ENCODE measurements at places on chromosomes 7 and 10.

GRCh38 chr10:5555021-5555510 is 30.3 kb downstream of the CALML3 start:
- no peak for DNase-seq

- no peak for DNase-seq
Observed at GRCh38 chr7:30871655-30872054, 40.0 kb upstream of the AQP1 start.

DNA sequence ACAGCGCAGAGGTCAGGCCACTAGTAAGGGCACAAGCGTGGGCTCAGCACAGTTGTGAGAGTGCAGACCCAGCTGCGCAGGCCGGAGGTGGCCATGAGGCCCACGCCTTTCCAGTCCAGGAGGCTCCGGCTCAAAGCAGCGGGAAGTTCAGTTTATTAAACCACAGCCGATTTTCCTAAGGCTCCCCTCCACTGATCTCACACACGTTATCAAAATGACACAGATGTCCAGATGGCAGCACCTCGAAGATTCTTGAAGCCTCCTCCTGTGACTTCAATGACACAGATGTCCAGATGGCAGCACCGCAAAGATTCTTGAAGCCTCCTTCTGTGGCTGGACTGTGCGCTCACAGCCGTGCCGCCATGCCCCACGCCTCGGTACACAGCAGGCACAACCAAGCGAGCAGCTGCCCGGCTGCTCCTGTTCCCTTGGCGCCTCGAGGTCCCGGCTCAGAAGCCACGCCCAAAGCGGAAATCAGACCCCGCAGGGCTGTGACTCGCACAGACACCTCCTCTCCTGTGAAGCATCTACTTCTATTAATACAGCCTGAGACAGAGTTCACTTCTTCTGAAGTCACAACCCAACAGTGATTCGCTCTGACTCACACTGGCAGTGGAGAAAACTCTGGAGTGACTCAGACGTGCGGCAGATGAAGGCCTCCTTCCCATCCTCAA is 122.7 kb downstream of the MAD1L1 start:
- DNase-seq, result peak; percentile 95

- no peak for DNase-seq
Observed at GRCh38 chr10:28470873-28471651, 61.9 kb upstream of the WAC start.

DNA sequence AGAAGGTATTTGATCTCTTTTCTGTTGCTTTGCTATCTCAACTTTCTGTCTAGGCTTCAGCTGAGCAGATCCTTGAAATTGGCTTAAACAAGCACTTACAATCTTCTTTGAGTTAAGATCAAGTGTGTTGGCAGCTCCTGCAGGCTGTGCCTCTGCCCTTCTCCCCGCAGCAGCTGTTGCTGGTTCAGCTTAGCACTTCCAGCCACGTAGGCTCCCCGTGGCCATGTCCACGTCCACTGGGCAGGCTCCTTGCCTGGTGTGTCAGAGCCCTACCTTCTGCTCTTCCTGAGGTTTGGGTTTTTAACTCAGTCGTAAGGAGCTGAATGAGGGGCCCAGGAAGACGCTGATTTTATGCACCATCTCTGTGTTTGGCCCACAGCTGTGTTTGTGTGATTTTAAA is 47.2 kb downstream of the CAMK1D start:
- DNase-seq, result no peak

DNA sequence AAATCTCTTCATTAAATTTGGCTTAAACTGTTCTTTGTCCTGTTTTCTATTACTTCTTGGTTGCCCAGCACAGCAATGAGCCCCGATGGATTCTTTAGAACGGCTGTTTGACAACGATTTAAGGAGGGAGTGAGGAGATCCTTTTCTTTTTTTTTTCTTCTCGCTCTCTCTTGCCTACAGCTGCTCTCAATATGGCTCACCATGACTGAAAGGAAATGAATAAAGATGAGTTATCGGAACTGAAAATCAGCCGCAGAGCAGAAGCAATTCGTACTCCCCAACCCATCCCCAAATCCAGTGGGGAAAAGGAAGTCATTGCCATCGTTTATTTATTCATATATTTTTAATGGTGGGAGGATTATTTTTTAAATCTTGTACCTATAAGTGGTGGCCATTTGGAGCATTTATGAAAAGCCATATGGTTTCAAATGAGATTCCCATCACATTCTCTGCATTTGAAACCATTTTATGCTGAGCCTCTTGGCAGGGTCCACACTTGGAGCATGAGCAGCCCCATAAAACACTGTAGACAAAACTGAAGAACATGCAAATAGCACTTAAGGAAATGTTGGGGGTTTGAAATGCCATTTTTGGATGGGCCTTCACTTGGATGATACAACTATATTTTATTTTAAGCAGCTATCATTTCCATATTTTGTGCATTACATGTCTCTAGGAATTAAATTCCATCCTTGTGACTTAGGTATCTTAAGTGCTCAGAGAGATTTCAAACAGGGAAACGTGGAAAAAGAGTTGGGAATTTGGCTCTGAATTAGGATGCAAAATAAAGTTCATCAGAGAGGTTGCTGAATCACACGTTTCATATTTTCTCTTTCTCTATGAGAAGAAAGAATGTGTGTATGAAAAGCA is 107.7 kb upstream of the FZD1 start:
- no peak for DNase-seq

GRCh38 chr10:72814099-72814790 is 79.3 kb upstream of the OIT3 start:
- no peak for DNase-seq

- no peak for DNase-seq
Observed at GRCh38 chr10:50648935-50649227, 25.1 kb upstream of the SGMS1 start.

DNA sequence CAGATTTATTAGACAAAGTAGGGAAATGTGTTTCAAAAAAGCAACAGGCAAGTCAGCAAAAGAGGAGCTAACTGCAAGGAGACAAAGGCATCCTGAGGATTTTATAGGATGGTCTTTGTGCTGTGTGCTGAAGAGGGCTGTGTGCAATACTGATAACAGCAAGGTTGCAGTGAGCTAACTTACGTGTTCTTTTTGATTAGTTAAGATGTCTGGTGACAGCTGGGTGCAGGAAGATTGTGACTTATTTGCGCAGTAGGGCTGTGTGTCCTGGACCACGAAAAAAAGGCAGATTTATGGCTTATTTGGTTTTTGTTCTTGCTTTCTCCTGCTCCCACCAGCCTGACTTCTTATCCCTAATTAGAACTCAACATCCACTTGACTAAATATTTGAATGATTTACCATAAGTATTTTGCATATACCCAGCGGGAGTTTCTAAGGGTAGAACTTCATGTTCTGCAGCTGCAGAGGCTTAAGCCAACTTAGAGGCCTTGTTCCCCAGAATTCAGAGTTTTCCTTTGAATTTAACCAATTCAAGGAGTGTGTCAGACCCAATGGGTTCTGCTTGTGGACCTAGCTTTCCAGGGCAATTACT is 119.0 kb downstream of the ANKRD26 start:
- no peak for DNase-seq

- no peak for DNase-seq
Observed at GRCh38 chr7:37320140-37320847, 128.4 kb downstream of the ELMO1 start.

GRCh38 chr7:66748791-66749190 is 8.3 kb downstream of the RABGEF1 start:
- DNase-seq, result no peak

- DNase-seq, result no peak
Observed at GRCh38 chr7:26078437-26079336, 73.3 kb upstream of the NFE2L3 start.

- no peak for DNase-seq
Observed at GRCh38 chr7:132376361-132377013, 199.8 kb downstream of the PLXNA4 start.

- no peak for DNase-seq
Observed at GRCh38 chr7:80665526-80665925, 27.1 kb downstream of the CD36 start.

DNA sequence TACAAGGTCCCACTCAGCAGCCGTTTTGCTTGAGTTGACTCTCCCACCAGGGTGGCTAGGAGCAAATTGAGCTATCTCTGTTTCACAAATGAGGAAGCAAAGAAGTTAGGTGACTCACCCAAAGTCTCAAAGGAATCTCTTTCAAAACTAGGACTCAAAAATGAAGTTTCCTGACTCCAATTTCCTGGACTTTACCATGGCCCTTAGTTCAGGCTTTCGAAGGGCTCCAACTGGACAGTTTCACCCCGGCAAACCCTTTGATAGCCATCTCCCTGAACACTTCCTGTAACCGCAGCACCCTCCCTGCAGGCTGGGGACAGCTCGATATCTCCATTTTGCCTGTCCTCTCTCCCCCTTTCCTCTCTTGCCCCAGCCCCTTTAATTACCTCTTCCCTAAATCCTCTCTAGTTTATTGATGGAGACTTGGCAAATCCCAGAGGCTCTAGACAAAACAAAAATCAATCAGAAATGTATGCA is 4.7 kb upstream of the AFAP1L2 start:
- no peak for DNase-seq

DNA sequence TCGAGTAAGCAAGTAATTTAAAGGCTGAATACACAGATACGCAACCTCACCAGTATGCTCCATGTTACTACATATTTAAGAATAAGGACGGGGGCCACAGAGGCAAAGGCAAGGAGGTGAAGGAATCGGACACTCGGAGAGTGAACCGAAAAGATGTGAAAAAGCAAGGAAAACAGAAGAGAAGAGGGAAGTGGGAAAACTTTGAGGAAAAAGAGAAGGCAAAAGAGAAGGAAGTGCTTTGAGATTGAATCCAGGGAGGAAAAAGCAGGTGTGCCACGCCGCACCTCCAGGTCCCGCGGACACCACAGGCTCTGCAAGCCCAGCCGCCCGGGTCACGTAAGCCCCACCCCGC is 367 bp upstream of the AVL9 start:
- DNase-seq, result no peak

Data from hepatic stellate cell (primary cell).